ENCODE measurements at places on chromosomes 16 and 17. TPM values are rescaled to one million over a fixed set of nuclear protein-coding genes. Genes with fewer than 3 reads are reported as not detected.

- DNase-seq = peak; percentile 78
These were observed at the start of gene MPP2 for GRCh38 chr17:43907425-43907981. Gene MPP2 (minus strand): TSS chr17:43907536. CDS start chr17:43904460, 3,076 bp downstream.

DNA sequence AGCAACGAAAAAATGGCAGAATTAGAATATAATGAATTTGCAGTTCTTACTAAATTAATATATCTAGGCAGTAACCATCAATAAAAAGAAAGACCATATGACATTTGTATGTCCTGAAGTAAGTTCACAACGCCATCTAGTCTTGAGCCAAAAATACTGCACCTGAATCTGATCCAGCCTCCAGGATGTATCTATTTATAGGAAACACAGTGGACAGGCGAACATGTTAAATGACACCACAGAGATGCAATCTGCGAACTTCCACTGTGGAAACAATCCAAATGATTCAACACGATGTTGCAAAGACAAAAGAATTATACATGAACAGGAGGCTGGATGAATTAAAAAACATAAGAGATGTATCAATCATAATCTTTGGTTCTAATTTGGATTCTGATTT is 197.6 kb downstream of the CDH13 start:
- no peak for DNase-seq

GRCh38 chr16:85289760-85290625 is 177.7 kb upstream of the CIBAR2 start:
- no peak for DNase-seq

The PRKCA gene
- 164 TPM for total RNA-seq

The AARSD1 gene
- 78.2 TPM for total RNA-seq

The HSPB9 gene
- not detected for total RNA-seq

The NPIPB6 gene
- total RNA-seq = 3.0 TPM
